ENCODE measurements at places on chromosomes 6 and 20.

DNA sequence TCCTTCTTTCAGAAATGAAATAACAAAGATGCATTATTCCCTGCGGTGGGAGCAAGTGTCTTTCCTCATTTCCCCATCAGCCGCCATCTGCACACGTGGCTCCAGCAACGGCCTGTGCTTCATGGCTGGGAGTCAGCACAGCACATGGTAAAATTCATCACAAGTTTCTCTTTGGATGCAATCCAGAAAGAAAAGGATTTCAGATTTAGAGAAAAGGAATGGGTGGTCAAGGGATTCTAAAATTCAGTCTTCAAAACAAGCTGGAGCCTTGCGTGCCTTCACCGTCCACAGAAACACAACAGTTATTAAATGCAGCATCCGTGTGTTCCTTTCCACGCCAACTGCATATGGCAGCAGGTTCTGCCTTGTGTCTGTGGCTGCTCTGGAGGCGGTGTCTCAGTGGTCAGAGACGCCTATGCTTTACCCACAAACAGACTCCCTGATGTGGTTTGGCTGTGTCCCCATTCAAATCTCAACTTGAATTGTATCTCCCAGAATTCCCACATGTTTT is 107.6 kb downstream of the THBS2 start:
- peak overlapping the region; percentile 17 for H3K27ac ChIP-seq
- DNase-seq = peak; percentile 43
- no peaks in the 10 kb centered on the region for H3K27me3 ChIP-seq
- no peaks in the 10 kb centered on the region for H3K36me3 ChIP-seq

DNA sequence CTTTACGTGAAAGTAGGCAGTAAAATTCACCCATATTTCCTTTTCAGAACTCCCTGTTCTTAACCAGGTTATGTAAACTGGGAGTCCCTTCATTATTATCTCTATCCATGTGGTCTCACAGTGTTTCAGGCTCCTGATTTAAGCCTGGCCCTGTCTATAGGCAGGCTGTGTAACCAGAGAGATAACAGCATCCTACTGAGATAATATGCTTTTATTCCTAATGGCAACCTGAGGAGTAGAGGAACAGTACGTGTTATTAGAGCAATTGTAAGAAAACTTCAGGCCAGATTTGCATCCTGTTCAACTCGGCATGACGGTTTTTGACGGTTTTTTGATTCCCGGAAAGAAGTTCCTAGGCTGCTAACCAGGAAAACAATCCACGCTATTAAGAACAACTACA is 16.9 kb downstream of the FUT9 start:
- no peak overlapping the region for H3K27ac ChIP-seq
- no peaks in the 10 kb centered on the region for H3K36me3 ChIP-seq
- no peak for DNase-seq
- H3K4me1 ChIP-seq = no peaks in the 10 kb centered on the region

DNA sequence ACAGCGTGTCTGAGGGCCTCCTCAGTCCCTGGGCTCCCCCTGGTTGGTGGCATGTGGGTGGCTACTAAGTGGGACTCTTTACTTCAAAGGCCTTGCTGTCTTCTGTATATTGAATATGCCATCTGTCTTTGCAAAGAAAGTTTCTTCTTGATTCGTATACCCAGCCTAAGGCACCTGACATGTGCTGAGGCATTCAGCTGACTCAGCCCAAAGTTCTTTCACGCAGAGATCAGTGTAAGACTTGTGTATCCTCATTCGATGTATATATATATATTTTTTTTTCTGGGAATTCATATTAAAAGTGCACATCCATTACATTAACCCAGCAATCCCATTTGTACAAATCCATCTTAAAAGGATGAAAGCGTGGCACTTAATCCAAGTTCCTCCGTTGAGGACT is 115.1 kb upstream of the PMEPA1 start:
- no peaks in the 10 kb centered on the region for H3K36me3 ChIP-seq
- H3K4me1 ChIP-seq = no peaks in the 10 kb centered on the region
- H3K27me3 ChIP-seq = peaks cover 3% of the 10 kb centered on the region

- H3K36me3 ChIP-seq = no peaks in the 10 kb centered on the region
- DNase-seq = no peak
- H3K4me3 ChIP-seq = no peak overlapping the region
- H3K4me1 ChIP-seq = no peaks in the 10 kb centered on the region
- no peaks in the 10 kb centered on the region for H3K27me3 ChIP-seq
- no peak overlapping the region for H3K27ac ChIP-seq
Measured at GRCh38 chr6:140202964-140203515, 828.6 kb upstream of the CITED2 start.

DNA sequence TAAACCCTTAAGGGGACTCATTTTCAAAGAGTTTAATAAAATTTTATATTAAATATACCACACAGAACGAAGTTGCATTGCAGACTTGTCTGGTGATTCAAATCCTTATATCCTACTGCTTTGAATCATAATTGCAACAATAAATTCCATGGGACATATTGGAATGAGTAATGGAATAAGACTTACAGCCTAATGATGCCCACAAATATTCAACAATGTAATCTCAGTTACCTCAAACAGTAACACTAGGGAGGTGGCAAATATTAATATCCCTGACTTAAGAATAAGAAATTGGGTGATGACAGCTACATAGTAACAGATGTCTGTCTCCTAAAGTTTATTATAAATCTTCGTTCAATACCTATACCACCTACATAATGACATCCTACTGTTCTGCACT is 52.6 kb downstream of the BMP5 start:
- H3K27ac ChIP-seq = no peak overlapping the region
- no peaks in the 10 kb centered on the region for H3K36me3 ChIP-seq
- H3K4me1 ChIP-seq = peaks cover 10% of the 10 kb centered on the region
- H3K27me3 ChIP-seq = no peaks in the 10 kb centered on the region
- DNase-seq = no peak
- H3K4me3 ChIP-seq = no peak overlapping the region

Data from large intestine (tissue), 12 donors.